ENCODE measurements at places on chromosomes 12 and 14.

DNA sequence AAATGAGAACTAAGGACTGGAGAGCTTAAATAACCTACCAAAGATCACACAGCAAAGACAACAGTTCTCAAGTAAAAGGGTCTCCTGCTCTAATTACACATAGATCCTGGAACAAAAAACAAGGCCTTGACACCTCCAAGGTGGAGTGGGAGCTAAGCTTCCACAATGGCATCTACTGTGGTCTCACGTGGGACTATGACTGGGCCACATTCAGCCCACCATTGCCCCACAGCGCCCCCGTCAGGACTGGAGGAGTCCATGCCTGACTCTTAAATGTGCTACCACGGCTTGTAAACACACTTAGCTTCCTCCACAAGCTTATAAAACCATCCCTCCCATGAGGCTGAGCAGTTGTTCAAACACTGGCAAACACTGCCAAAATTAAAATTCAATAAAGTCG, 88.5 kb downstream of the GCH1 start:
- DNase-seq: peak; percentile 33

DNA sequence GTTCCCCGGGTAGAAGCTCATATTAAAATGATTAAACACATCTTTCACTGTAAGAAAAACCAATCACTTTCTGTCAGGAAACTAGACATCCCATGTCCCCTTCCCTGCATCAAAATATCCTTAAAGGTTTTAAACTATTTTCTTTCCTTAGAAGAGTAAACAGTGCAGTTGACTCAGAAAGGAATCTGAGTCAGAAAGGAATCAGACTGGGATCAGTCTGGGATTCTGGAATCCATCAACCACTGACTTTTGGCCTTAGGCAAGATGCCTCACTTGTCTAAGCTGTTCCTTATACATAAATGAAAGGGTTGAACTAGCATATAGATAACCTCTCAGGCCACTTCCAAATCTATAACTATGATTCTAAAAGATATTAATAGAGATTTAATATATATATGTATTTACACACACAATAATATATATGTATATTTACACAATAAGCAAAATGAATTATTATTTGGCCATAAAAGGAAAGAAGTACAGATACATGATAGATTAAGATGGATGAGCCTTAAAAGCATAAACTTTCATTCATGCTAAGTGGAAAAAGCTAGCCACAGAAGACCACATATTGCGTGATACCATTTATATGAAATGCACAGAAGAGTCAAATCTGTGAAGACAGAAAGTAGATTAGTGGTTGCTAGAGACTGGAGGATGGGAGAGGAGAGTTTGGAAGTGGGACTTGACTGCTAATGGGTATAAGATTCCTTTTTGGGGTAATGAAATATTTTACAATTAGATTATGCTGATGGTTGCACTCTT, 114.4 kb downstream of the SLC38A1 start:
- no peak for DNase-seq

GRCh38 chr14:94773655-94774343, 3.9 kb upstream of the GSC start:
- no peak for DNase-seq

- no peak for DNase-seq
These were observed 85.9 kb downstream of the ESR2 start for GRCh38 chr14:64208261-64208660.

DNA sequence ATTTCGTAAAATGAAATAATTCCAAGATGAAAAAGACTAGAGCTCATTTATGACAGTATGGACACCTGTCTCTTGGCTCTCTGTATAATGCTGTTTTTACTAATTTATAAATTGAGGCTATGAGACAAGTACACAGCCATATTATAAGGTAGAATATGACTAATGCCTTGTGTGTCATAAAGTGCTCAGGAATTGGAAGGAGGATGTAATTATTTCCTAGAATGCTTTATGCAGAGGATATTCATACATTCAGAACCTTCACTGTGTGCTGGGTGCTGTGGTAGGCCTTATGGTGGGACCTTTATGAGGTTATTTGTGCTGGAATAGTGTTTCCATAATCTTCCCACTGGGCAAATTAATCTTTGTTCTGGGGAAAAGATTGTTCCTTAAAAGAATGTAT, 13.3 kb downstream of the PCNX1 start:
- DNase-seq: no peak

- no peak for DNase-seq
These were observed 67.2 kb downstream of the TBC1D30 start for GRCh38 chr12:64891629-64892028.

DNA sequence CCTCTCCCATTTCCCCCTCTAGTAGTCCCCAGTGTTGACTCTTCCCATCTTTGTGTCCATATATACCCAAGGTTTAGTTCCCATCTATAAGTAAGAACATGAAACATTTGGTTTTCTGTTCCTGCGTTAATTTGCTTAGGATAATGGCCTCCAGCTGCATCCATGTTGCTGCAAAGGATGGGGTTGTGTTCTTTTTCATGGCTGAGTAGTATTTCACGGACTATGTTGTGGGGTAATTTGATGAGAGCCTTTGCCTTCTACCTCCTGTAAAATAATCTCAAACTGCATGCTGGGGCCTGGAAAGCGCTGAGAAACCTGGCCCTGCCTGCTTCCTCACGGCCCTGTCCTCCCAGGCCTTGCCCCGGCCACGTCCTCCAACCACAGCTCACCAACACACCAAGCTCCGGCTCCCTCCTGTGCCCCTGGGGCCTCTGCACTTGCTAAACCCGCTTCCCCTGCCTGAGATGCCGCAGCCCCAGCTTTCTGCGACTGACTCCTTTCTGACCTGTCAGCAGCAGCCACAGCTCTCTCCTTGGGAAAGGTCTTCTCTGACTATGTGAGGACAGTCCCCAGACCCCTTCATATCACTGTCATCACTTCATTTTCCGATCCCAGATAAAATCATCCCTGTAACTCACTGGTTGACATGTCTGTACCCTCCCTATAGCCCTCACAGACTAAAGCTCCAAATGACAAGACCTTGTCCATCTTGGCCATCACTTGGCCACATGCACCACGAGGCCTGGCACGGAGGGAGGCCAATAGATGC, 19.8 kb downstream of the ITPK1 start:
- DNase-seq: no peak

DNA sequence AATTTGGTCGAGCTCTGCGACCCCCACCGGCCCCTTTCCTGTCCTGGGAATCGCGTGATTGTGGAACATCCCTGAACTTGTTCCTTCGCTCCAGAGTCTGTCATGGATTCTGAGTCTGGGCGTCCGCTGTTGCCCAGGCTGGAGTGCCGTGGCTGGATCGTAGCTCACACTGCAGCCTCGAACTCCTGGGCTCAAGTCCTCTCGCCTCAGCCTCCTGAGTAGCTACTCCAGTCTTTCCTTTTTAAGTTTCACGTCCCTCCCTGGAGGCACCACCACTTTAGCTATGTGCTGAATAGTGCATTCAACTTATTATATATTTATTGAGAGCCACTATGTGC, 698 bp downstream of the ACOT6 start:
- DNase-seq: no peak

DNA sequence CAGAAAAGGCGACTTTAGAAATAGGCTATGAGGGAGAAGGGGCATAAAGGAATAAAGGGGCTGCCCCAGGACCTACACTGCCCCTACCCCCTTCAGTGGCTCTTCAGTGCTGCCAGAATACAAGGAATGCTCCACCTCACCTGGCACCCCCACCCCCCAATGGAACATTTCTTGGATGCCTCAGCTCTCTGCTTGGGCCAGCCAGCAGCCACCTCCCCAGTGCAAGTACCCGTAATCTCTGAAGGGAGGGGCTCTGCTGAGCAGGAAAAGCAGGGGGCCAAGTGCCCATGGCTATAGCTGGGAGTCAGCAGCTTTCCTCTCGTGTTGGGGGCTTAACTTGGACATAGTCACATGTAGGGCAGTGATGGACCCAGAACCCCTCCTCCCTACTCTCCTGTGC, 33.3 kb downstream of the BAZ2A start:
- DNase-seq: no peak

DNA sequence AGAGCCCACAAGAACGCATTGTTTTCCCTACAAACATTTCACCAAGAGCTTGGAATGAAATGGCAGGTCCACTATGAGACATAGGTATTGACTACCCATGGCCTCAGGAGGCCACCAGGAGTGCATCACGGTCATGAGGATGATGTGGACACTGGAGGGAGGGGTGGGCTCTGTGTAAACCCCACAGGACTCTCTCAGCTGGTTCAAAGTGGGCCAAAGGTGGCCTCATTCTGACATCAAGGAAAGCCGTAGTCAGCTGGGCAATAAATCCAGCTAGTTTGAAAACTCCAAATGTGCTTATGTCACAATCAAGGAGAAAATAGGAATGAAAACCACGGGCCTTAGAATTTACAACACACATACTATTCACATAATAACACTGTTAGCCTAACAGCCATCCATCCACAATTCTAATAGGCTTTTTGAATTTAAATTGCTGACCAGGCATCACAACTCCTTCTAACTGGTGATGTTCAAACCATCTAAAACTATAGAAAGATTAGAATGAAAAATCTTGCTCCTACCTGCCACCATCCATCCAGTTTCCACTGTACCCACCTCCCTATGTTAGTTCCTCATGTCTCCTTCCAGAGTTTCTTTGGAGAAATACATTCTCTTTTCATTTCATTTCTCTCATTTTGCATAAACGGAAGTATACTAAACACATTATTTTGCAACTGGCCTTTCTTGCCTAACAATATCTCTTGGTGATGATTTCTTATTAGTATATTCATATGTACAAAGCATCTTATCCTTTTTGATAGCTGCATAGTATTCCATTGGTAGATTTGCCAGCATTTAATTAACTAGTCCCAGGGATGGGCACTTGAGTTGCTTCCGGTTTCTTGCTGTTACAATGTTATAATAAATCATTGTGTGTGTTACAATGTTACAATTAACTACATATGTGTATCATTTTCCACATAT, 21.5 kb downstream of the CMKLR1 start:
- no peak for DNase-seq

DNA sequence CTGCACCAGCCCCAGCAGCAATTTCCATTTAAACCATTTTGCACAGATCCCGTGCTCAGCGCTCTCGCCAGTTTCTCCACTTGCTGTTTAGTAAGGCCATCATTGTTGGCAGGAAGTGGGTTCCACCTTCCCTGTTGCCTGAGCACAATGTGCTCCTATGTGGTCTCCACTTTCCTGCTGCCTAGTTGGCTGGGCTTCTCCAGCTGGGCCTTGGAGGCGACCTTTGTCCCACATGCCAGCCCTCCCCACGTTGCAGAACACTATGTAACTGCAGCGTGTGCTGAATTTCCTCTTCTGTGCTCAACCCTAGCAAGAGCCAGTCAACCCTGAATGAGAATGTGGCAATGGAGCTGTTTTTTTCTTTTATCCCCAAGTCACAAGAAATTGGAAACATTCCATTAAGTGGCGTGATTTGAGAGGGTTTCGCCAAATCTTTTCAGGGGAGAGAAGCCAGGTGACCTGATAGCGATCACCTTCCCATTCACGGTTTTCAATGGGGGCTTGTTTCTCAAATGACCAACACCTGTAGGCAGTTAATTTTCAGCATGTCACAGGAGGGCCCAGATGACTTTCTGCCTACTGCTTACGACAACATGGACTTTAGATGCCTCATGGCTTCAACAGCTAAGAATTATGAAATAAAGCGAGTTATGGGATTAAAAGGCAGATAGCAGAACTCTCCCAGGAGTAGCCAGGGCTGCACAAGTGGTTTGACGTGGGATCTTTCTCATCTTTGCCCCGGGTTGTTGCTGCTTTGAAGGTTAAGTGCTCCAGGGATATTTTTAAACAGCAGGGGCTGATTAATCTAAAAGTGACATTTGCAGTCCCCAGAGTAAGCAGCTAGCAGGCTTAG, at the start of gene ACACB:
Gene ACACB (plus strand): TSS at position 830 of the 853 bp plus-strand sequence. CDS start 22,819 bp downstream, outside the sequence.
- DNase-seq: no peak

DNA sequence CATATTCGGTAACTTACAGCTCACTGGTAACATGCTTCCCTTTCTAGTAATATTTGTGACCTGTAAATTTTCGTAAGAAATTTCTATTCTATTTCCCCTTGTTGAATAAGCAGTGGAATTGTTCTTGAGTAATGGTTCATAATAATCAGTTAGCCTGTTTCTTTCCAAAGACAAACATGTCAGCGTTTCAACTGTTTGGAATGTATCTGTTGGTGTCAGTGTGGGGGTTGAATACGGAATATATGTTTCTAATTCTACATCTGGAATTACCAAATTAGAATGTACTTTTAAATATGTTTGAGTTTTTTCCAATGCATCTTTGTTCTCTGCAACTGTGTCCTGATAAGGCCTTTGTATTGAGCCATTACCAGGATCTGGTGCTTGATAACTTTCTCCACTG, 2.0 kb downstream of the BBS10 start:
- no peak for DNase-seq

- DNase-seq: no peak
These were observed 123.9 kb downstream of the GPR65 start for GRCh38 chr14:88128816-88129215.

GRCh38 chr12:69837657-69838415, 12.8 kb downstream of the MYRFL start:
- no peak for DNase-seq

- no peak for DNase-seq
These were observed 131.3 kb downstream of the SLC5A8 start for GRCh38 chr12:101078536-101079285.

DNA sequence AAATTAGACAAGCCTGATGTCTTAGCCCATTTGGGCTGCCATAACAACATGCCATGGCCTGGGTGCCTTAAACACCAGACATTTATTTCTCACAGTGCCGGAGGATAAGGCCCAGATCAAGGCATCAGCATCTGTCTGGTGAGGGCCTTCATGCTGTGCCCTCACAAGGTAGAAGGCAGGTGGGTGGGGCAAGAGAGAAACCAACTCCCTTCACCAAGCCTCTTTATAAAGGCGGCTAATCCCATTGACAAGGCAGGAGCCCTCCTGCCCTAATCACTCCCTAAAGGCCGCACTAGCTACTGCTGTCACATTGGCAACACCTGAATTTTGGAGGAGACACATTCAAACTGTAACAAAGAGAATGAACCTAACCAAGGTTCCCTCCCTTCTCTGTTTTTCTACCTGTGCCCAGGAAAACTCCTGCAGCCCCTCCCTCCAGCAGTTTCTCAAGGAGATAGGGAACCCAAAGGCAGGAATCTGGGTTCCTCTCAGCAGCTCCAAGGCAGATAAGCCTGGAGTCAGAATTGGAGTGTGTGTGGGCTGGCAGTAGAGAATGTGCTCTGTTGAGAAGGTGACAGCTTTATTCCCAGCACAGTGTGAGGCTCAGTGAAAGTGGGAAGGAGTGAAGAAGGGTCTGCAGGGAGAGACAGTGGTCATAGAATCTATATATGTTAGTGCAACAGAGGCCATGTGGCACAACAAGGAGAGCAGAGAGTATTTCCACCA, 21.7 kb upstream of the GPATCH2L start:
- DNase-seq: no peak

DNA sequence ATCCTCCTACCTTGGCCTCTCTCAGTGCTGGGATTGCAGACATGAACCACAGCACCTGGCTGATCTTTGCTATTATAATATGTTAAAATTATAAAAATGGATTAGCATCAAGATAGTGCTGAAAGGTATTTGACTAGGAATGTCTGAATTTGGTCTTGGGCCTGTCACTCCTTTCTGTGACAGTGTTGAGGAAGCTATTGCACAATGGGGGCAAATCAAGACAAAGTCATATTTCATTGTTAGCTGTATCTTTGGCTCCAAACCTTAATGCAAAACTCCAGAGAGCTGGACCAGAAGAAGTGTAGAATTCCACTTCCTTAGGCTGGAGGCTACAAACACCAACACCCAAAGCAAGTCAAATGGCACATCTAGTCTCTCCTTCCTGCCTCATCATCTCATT, 42.2 kb downstream of the ZCRB1 start:
- no peak for DNase-seq

- no peak for DNase-seq
These were observed 13.5 kb upstream of the KRT8 start for GRCh38 chr12:52918351-52918750.

- no peak for DNase-seq
These were observed 34.3 kb downstream of the GALNT9 start for GRCh38 chr12:132295101-132295526.

Data from NCI-H2029 (cell line).